Ascending aorta (tissue), 2 donors: ENCODE measurements at places on chromosomes 2 and 18.

DNA sequence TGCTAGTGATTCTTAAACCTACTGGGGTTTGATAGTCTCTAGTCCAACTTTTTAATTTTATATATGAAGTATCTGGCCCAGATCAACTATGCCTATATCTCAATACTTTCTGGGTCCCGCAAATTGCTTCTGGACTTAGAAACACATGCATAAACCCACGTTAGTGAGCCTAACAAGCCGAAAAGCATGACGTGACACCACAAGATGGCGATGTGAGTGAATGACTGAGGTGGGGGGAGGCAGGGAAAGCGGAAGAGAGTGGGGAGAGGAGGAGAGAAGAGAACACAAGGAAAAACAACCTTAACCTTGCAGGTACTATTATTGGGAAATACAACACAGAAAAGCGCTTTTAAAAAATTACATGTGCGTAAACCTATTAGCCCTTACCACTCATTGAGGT, 13.8 kb downstream of the PDIA6 start:
- H3K27ac ChIP-seq = no peak overlapping the region
- peaks cover 41% of the 10 kb centered on the region for H3K36me3 ChIP-seq
- no peak for DNase-seq
- no peaks in the 10 kb centered on the region for H3K4me1 ChIP-seq
- H3K27me3 ChIP-seq = no peaks in the 10 kb centered on the region
- H3K4me3 ChIP-seq = no peak overlapping the region

DNA sequence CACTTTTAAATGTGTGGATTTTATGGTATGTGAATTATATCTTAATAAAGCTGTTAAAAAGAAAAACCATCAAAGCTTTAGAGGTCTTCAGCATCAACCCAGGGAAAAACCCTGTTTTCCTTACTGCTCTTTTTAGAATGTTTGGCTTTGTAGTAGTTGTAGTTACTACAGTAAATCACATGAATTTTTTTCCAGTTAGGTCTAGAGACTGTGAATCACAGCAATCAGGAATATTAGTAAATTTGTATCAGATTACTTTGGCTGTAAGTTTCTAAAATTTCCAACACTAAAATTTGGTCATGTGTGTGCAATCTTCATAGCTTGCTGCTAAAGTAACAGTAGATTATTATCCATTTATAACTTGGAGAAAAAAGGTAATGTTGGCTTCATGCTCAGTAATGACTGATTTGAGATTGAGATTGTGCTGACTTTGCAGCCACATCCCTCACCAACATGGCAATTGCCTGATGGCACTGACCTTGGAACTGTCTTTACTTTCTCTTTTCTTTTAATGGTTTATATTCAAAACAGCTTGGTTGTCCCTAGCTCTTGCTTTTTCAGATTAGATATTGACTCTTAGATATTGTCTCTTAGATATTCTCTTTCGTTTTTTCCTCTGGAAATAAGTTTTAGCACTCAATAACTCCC, 41.1 kb downstream of the LCLAT1 start:
- DNase-seq = no peak
- no peaks in the 10 kb centered on the region for H3K36me3 ChIP-seq
- no peak overlapping the region for H3K27ac ChIP-seq
- H3K4me3 ChIP-seq = no peak overlapping the region

DNA sequence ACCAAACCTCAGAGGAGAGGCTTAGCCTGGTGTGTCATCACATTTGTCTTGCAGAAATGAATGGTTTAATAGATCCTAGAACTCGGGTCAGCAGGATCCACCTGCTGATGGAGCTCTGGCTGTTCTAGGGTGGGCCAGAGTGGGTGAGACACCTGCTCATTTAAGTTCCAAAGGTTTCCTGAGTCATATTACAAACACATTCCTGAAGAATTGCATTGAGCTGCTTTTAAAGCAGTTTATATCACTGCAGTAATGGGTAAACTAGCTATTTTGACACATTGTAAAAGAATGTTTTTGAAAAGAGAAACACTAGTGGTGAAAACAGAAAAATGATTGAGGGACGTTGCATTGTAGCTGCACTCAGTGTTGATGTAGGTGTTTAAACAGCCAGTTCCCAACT, 175.3 kb upstream of the TCF4 start:
- H3K4me1 ChIP-seq = no peaks in the 10 kb centered on the region
- no peaks in the 10 kb centered on the region for H3K27me3 ChIP-seq
- H3K4me3 ChIP-seq = no peak overlapping the region
- no peaks in the 10 kb centered on the region for H3K36me3 ChIP-seq
- no peak overlapping the region for H3K27ac ChIP-seq

DNA sequence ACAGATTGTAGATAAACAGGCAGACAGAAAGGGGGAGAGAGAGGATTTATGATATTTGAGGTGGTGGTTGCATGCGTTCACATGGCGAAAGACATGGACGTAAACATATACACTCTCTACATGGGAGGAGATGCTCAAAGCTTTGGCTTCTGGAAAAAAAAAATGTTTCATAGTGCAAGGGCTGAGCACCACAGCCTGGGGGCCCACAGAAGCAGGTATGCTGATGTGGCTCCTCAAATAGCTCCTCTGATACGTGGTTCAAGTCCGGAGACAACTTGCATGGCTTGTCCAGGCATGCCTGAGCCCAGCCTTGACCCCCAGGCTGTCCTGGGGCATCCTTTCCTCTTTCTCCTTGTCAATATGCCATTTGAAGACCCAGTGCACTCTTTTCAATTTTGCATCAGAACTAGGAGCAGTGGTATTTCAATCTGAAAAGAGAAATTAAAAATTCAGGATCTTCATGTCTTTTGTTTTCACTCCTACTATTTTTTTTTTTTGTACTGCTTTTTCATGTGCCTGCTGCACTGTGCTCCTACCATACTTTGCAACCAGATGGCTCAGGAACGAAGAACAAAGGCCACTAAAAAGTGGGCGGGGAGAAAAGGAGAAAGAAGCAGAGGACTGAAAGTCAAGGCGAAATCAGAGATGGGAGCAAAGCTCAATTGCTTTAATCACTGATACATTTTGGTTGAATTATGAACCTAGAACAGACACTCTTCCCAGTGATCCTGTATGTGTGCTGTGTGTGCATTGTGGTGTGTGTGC, 495.7 kb upstream of the TCF4 start:
- no peaks in the 10 kb centered on the region for H3K27me3 ChIP-seq
- no peak for DNase-seq
- no peaks in the 10 kb centered on the region for H3K36me3 ChIP-seq
